ENCODE measurements at places on chromosomes 6 and 20.

GRCh38 chr6:101393251-101393828 lies at the start of gene GRIK2:
TSS of gene GRIK2 (plus strand) at chr6:101393708.
- DNase-seq: no peak

DNA sequence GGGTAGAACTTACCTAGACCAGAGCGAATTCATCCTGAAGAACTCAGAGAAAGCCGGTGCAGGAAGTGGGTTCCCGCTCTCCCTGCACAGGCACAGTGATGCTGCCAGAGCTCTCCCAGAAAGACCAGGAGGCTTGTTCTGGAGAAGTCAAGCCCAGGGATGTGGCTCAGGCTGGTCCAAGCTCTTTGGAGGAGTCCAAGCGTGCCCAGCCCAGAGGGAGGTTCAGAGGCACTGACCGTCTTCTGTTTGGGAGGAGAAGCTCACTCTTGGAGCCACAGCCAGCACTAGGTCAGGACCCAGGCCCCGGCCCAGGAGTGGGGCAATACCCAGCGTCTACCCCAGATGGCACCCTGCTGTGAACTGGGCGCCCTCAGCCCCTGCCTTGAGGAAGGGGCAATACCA lies 1.5 kb upstream of the PMEPA1 start:
- no peak for DNase-seq

GRCh38 chr20:9736373-9736772 lies 102.5 kb downstream of the PAK5 start:
- no peak for DNase-seq

DNA sequence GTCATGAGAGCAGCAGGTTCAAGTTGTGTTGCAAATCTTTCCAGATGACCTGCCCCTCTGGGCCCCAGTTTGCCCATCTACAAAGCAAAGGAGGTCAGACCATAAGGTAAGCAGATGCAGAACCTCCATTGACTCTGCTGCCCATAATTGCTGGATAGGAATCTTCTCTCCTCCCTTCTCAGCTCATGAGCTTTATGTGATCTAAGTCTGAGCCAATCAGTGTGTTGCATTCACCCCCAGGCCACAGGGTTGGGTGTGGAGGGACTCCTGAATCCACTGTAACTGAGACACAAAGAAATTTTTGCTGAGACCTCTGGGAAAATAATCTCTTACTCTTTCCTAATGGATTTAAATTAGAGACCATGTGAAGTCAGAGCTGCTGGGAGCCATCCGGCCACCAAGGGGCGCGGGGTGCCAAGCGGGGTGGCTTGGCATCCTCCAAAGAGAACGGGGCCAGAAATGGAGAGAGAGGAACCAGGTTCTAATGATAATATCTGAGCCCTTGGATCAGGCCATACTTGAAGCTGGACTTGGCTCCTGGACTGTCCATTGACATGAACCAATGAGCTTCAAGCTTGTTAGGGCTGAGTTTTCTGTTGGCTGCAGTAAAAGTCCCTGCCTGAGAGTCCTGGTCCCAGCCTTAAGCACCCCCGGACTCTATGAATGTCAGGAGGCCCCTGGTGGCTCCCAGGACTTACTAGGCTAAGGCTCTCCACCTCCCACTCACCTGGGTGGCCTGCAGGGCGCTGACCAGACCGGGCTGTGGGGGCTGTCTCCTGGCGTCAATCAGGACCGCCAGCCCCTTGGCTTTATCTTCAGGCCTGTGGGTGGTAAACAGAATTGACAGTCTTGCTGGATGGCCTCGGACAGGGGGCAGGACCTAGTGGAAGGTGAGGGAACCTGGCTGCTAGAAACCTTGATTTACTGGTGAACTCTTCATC lies 32.8 kb downstream of the KIAA1755 start:
- no peak for DNase-seq

DNA sequence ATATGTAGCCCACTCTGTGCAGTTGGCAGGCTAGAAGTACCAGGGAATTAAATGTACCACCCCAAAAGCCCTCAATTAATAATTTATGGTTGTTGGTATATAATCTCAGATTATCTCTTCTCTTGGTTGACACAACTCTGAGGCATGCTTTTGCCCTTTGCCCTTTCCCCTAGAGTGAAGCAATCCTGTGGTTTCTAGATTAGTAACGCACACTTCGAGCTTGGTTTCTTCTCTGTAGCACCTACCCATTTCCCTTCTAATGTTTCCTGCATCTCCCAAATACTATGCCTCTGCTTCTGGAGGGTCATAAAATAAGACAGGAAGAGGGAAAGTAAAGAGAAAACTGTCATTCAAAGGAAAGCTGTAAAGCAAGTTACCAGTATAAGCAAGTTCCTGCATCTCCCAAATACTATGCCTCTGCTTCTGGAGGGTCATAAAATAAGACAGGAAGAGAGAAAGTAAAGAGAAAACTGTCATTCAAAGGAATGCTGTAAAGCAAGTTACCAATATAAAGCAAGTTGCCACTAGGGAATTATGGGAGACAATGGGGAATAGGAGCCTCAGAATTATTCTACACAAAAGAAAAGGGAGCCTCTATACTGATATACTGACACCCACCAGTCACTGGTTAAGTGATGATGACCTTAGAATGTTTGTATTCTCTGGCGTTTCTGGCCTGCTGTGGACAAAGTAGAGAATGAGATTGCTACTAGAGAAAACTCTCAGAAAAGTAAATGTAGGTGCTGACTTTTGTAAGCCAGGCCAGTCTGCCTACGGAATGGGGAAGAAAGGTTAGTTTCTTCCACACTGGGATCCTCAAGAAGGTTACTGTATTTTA lies 862.6 kb upstream of the MAN1A1 start:
- no peak for DNase-seq

DNA sequence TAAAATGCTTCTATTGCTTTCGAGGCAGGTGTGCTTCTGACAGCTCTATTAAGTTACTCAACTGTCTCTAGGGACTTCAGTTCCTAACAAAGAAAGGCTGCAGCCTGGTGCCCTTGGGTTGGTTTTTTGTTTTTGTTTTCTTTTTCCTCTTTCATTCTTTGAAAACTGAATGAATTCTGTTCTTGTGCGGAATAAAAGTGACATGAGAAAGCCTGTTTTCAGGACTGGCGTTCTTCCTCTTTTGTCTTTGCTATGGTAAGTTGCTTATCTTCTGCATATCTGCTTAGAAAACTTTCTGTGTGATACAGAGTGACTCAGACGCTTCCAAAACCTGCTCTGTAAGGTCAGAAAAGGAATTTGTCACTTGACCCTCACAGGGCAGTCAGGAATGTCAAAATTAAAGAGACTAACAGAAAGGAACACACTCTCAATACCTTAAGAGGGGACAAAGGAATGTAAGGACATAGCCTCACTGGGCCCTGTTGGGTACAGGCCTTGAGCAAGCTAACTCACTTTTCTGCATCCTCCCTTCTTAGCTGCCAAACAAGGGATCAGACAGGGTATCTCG lies 56.2 kb upstream of the NHSL1 start:
- no peak for DNase-seq

GRCh38 chr6:19865178-19865577 lies 28.0 kb downstream of the ID4 start:
- DNase-seq: no peak

DNA sequence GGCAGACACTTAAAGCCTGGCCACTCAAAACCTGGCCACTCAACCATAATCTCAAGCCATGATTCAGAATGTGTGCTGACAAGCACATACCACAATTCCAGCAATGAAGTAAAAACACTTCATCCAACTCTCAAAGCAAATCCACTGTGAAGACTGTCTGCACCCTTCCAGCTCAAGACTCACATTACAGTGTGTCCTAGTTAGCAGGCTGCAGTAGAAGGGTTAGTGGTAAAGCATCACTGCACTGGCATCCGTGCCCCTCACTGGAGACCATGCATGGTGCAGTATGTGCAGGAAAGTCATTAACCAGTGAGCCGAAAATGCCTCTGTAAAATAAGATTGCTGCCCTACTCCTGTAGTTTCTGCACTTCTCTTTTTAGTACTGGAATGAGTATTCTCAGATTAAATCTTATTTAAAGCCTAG lies 43.4 kb downstream of the SLC23A2 start:
- no peak for DNase-seq

DNA sequence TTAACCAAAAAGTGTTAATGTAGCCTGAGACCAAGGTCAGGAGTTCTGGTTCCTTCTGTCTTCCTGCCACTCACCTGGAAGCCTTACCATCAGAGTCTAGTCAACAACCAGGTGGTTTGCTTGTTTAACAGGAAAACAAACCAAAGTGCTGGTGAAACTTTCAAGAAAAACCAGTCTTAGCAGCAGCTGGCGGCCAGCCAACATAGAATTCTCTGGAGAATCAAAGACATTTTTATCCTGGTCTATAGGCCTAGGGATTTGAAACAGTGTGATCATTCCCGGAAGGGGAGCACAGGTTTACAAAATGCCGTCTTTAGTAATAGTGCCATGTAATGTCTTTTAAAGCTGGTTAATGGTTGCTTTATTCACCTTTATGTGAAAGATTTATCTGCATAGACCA lies 146.6 kb upstream of the AKIRIN2 start:
- no peak for DNase-seq

DNA sequence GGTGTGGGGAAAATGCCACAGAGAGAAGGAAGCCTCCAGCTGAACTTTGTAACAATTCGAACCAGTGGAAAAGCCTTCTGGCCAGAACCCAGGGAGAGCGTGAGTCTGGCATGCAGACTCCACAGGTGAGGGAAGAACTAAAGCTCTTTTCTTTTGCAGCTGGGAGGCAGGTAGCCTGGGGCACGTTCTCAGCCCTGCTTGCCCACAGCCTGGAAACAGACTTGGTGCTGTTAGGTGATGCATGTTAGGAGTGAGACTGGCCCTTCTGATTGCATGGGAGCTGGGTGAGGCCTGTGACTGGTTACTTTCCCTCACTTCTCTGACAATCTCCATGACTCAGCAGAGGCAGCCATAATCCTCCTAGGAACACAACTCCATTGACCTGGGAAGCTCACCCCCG lies 34.2 kb downstream of the PROKR2 start:
- DNase-seq: no peak

DNA sequence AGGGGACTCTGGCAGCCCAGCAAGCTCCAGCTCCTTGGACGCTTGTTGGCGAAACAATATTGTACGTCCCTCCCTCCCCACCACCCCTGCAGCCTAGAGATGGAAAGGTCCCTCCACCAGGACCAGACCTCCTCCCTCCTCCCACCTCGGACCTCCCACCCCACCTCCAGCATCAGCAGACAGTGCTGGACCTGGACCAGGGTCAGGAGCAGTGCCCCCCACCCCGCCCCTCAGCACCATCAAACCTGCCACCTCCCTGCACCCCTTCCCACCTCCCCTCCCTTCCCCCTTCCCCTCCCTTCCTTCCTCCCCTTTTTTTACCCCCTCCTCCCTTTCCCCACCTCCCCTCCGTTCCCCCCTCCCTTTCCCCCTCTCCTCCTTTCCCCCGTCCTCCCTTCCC lies 98.4 kb downstream of the TAF4 start:
- no peak for DNase-seq

GRCh38 chr20:36666181-36666740 lies 20.3 kb upstream of the SLA2 start:
- DNase-seq: no peak

DNA sequence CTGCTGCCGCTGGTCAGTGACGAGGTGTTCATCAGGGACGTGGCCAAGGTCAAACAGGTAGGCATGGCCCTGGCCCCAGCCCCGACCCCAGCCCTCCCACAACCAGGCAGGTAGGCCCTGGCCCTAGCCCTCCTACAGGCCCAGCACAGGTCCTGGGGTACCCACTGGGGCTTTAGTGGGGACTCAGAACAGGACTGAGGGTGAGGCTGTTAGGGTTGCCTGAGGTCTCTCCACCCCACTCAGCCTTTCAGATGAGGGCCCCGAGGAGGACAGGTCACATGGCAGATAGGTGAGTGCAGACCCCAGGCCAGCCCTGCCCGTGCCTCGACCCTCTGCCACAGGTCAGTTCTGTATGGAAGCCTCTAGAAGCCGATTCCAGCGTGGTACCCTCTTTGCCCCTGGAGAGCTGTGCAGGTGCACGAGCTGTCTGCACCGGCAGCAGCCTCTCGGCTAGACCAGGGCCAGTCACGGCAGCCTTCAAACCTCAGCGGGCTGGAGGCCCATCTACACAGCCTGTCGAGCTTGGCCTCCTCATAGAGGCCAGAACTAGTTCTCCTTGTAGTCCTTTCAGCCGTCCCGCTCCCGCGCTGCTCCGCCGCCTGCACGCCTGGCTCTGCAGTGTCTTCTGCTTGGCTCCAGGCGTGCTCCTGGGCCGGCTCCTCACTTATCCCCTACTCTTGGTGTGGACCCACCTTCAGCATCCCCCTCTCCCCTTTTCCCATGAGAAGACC lies 35.5 kb downstream of the PYGB start:
- no peak for DNase-seq

DNA sequence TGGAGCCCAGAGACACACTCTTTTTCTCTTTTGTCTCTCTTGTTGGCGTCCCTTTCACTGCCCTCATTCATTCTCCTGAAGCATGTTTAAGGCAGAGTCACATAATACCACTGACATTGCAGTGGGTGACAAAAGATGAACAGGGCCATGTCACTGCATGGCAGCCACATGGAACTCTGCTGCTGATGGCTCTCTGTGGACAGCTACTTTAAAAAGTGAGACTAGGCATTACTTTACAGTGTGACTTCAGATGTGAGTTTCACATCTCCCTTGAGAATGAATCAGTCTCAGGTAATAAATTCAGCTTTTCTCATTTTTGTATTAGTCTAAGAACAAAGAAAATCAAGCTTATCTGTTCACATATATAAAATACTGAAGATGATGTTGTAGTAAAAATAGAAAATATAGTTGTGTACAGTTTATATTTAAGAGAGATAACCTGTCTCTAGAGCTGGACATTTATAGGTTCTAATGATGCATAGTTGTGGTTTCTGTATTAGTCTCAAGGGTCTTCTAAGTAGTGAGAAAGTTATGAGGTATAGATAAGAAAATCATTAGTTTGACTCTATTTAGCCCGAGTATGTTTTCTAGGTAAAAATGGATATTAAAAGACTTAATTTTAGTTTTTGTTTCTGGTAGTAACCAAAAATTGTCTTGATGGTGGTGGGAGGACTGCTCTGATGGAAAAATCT lies 6.1 kb downstream of the MRS2 start:
- no peak for DNase-seq

DNA sequence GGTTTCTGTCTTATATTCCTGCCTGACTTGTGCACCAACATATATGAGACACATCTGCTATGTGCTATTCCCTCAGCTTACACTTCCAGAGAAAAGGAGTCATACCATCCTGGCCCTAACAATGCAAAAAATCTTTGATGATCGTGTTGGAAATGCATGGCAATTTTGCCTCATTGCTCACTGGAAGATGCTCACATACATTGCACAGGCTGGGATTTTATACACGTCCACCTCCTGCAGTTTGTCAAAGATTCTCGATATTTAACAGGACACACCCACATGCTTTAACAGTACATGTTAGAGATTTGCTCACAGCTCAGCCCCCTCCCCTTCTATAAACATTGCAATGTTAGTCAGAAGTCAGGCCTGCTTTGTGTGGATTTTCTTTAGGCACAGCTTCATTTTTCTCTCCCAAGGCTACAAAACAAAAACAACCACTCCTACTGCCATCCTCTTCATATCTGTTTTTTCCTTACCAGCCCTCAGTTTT lies 66.1 kb downstream of the ADGB start:
- DNase-seq: no peak

DNA sequence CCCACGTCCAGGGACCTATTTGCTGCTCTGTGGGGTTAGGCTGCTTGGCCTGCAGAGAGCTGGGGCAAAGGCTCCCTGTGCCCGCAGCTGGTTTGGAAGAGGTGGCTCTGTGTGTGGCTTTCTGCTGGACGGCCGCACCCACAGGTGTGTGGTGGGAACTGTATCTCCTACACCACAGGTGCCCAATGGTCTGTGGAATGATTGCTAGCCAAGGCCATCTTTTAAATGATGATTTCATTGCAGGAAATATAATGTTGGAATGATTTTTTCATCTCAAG lies 178.4 kb downstream of the DLL1 start:
- no peak for DNase-seq
